ENCODE measurements at places on chromosomes 1 and 21.

DNA sequence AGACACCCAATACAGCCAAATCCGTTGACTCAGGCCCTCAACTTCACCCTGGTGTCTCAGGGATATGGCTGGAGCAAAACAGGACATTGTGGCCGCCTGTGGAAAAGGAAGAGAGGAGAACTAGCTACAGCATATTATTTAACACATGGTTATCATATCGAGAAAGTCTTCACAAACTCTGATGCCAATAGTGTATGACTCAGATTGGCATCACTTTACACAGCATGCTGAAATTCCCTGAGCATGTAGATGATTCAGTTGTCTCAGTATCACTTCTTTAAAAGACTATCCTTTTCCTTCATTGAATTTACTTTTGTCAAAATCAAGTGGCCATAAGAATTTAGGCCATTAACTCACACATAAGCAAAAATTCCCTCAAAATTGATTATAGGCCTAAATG lies 20.1 kb downstream of the HSD3B2 start:
- DNase-seq = no peak

GRCh38 chr1:65235867-65236805 lies 73.2 kb upstream of the DNAJC6 start:
- DNase-seq = peak; percentile 79

- DNase-seq = no peak
Observed at GRCh38 chr1:186443638-186444037, 17.3 kb downstream of the PDC start.

GRCh38 chr1:214022810-214023425 lies 35.1 kb downstream of the PROX1 start:
- no peak for DNase-seq

- no peak for DNase-seq
Observed at GRCh38 chr1:162388615-162389014, 7.1 kb downstream of the C1orf226 start.

DNA sequence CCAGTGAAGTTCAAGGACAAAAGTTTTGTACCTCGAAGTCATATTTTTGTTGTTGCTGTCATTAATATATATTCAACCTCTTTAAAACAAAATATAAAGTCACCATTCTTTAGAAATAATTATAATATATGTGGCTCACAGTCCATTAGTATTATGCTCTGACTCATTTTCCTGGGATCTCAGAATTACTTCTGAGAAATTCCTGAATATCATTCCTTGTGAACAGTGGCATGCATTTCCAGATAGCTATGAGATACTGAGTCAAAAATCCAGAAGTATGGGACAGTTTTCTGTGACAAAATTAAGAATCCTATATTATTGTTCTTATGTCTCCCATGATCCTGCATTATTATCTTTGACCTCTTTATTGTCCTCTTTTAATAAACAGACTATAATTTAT lies 13.8 kb upstream of the RGS21 start:
- DNase-seq = no peak

- no peak for DNase-seq
Observed at GRCh38 chr1:24544239-24544638, 11.6 kb upstream of the NCMAP start.
